Stimulated activated CD8-positive, alpha-beta memory T cell treated with anti-CD3 and anti-CD28 coated beads, Interleukin-4, amount 100 ng/mL, for 4 hours (primary cell): ENCODE measurements at places on chromosomes 3 and 15.

DNA sequence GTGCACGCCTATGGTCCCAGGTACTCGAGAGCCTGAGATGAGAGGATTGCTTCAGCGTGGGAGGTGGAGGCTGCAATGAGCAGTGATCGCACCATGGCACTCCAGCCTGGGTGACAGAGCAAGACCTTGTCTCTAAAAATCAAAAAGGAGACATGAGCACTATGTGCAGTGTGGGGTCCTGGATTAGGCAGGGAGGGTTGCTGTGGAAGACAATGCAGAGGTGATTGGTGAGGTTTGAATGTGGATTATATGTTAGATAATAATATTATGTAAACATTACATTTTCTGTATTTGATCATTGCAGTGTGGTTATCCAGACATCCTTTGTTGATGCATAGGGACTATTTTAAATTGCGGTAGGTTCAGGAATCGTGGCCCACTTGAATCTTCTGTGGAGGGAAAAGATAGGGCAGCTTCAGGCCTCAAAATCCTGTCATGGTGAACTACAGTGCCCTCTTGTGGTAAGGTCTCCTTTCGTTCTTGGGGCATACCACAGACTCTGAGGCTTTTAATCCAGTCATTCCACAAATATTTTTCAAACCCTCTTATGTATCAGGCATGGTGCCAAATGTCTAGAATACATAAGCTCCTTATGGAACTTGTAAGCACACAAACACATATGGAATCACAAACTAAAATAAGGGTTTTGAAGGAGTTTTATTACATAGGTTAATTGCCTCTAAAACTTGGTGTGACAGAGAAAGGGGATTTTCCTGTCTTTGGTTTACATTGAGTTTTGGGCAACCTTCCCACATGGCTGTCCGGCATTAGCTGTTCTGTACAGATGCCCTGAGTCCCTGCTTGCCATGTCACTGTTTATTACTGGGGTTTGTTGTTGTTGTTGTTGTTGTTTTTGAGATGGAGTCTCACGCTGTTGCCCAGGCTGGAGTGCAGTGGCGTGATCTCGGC is 37.7 kb downstream of the GPD1L start:
- DNase-seq, result peak; percentile 13

GRCh38 chr3:194440756-194441155 is 41.7 kb upstream of the GP5 start:
- DNase-seq, result no peak

DNA sequence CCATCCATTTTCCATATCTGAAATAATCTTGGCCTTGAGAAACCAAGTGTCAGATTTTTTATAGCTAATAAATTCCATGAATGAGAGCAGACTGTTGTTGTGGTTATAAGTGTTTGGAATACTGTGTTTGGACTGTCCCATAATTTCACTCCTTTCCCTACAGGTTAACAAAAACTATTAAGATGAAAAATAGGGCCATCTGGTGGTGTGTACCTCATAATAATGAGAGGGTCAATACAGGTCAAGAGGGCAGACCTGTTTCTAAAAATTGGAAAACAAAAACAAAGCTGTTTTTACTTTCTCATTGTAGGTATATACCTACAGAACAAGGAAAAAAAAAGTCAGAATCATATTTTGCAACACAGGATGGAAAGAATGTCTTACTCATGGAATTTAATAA is 553.8 kb upstream of the SGO1 start:
- no peak for DNase-seq

GRCh38 chr15:79826800-79827199 is 70.0 kb downstream of the MTHFS start:
- no peak for DNase-seq

- DNase-seq, result no peak
Measured at GRCh38 chr3:44469914-44470313, 7.6 kb downstream of the ZNF445 start.

DNA sequence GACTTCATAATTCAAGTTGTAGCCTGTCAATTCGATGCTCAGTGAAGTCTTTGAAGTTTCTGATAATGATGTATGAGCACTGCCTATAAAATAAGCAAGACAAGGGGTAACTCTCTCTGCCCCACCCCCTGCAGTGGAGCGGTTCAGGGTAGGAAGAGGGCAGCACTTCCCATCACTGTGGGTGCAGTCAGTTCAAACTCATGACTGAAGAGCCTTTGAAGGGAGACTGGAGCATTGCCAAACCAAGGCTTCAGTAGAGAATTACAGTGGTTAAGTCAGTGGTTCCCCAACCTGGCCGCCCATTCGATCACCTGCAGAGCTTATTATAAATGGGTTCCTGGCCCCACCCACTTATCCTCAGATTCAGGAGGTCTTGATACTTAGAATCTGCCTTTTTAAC is 190.6 kb downstream of the SHQ1 start:
- peak; percentile 1 for DNase-seq

- DNase-seq, result peak; percentile 42
Measured at GRCh38 chr3:146469150-146470017, at the start of gene PLSCR2. PLSCR2 (minus strand) TSS chr3:146469561; CDS start chr3:146459904, 9,657 bp downstream.

GRCh38 chr3:127339928-127340861 is 52.3 kb upstream of the PRR20G start:
- DNase-seq, result no peak

DNA sequence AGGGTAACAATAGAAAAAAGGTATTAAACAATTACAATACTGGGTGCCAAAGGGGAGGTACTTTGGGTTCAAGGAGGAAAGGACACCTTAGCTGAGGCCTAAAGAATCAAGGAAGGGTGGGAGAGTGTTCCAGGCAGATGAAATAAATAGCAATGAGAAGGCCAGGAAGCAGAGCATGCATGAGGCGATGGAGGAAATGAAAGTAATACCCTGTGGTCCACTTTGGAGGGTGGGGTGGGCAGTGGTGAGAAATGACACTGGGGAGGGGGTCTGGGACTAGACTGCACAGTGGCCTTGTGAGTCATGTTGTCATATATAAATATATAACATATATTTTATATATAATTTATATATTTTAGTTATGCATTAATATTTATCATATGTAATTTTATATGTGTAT is 55.9 kb downstream of the BHLHE40 start:
- no peak for DNase-seq

GRCh38 chr3:179265875-179266274 is 15.0 kb upstream of the KCNMB3 start:
- no peak for DNase-seq

GRCh38 chr15:71042356-71042922 is 72.8 kb upstream of the THSD4 start:
- no peak for DNase-seq

DNA sequence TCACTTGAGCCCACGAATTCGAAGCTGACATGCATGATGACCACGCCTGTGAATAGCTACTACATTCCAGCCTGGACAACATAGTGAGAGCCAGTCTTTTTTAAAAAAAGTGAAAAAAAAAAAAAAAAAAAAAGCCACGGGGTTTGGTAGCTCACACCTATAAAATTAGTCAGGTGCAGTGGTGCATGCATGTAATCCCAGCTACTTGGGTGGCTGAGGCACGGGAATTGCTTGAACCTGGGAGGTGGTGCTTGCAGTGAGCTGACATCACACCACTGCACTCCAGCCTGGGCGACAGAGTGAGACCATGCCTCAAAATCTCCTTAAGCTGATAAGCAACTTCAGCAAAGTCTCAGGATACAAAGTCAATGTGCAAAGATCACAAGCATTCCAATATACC is 44.4 kb downstream of the CSNK1G1 start:
- DNase-seq, result no peak

DNA sequence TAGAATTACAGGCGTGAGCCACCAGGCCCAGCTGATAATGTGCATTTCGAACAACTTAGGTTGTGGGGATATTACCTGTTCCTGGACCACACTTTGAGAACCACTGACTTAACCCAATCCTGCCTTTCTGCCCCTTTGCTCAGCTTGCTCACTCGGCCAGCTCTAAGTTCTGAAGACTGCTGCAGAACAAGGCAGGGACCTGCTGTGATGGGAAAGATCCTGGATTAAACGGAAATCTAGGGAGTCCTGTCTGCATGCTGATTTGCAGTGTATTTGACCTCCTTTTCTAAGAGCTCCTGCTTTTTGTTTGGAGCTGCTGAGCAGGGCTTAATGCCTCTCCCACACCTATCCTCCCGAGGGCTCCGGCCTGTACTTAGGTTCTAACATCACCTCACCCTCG is 2.9 kb downstream of the LTK start:
- DNase-seq, result no peak

- DNase-seq, result no peak
Measured at GRCh38 chr15:69557020-69557706, 104.5 kb downstream of the RPLP1 start.

GRCh38 chr3:171457607-171458061 is 2.6 kb downstream of the TNIK start:
- no peak for DNase-seq

DNA sequence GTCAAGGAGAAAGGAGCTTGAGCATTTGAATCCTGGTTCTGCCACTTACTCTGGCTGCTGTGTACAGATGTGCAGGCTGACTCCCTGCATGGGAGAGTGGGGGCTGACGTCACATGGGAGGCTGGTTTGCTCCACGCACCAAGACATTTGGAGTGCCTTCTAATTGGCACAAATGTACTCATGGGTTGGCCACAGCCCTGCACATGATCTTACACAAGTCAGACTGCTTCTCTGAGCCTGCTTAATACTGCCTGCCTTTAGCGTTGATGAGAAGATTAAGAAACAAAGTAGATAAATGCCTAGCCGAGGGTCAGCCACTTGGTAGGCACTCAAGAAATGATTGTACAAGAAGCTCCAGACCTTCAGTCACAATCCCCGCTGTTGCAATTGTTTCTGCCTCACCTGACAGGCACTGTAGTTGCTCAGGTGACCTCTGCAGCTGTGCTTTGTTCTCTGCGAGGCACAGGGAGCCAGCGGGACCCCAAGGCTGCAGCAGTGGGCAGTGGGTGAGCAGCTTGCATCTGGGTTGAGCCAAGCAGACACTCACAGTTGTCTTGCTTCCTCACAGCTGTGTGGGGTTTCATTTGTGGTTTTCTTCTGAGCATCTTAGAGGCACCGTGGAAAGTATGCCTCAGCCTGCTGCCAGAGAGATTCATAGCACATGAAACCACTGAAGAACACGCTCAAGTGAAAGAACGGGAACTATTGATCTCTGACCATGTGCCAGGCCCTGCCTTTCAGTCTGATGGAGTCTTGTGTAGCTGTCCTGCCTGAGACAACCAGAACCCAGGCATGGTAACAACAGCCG is 33.1 kb downstream of the GRK7 start:
- DNase-seq, result peak; percentile 45

- no peak for DNase-seq
Measured at GRCh38 chr15:84785053-84785452, 32.1 kb upstream of the ALPK3 start.

DNA sequence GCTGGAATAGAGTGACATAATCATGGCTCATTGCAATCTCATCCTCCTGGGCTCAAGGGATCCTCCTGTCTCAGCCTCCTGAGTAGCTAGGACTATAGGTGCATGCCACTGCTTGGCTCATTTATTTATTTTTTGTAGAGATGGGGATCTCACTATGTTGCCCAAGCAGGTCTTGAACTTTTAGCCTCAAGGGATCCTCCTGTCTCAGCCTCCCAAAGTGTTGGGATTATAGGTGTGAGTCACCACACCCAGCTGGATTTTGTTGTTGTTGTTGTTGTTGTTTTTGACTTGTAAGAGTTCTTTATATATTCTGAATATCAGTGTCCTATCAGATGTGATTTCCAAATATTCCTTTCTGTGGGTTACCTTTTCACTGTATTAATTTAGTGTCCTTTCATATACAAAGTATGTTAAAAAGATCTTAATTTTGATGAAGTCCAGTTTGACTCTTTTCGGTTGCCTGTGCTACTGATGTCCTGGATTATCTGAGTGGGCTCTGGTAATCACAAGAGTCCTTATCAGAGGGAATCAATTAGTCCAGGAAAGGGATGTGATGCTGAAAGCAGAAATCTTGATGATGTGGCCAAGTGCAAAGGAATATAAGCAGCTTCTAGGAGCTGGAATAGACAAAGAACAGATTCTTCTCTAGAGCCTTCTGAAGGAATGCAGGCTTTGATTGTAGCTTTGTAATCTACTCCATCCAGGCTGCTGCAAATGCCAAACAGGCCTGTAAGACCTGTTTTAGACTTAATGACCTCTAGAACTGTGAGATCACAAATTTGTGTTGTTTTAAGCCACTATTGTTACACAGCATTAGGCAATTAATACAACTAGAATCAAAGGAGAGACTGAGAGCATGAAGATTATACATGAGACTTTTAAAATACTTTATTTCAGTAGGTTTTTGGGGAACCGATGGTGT is 30.2 kb downstream of the NCK1 start:
- DNase-seq, result no peak

GRCh38 chr3:155753038-155753639 is 8.3 kb upstream of the PLCH1 start:
- no peak for DNase-seq

DNA sequence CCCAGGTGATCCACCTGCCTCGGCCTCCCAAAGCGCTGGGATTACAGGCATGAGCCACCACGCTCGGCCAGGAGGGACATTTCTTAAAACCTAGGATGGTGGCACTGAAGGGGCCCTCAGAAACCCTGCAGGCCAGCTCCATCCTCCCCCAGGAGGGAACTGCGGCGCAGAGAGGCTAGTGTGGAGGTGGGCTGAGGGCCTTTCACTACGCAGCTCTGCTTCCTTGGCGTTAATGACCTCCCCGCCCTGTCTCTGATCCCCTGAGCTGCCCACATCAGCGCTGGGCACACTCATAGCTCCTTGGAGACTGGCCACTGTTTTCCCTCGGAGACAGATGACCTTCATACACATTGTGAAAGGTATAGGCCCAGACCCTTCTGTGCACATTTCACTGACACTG is 46.2 kb upstream of the MAGEF1 start:
- DNase-seq, result no peak

- DNase-seq, result no peak
Measured at GRCh38 chr3:49759226-49759625, 27.1 kb downstream of the IP6K1 start.

DNA sequence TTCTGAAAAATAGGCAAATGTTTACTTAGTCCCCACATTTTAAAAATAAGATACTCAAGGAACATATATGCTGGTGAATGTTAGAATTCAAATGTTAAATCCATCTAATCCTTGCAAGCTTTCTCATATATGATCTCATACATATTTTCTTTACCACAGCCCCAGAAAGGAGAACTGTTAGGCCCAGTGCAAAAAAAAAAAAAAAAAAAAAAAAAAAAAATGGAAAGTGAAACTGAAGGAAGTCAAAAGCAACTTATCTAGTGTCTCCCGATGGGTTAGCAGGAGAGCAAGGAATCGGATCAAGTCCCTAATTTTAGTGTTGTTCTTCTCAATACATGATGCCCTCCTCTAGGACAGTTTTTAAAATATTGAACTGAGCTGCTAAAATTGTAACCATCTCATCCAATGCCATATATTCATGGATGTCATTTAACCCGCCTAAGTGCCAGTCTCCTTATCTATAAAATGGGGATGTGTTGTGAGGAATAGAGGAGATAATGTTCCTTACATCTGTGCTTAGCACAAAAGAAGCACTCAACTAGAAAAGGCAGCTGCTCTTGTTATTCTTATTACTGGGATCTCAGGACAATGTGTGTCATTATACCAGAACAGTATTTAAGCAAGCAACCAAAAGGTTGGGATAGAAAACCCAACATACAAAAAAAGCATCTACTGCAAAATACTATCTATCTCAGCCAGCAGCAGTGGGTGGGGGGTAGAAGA is 279.7 kb downstream of the MAGI1 start:
- no peak for DNase-seq
